ENCODE measurements at places on chromosomes 1 and 21.

- DNase-seq, result peak; percentile 53
Observed at GRCh38 chr1:1573843-1574720, 581 bp downstream of the SSU72 start.

GRCh38 chr1:237235091-237235490 is 193.1 kb downstream of the RYR2 start:
- no peak for DNase-seq

GRCh38 chr21:39445321-39446269 is at the start of gene LCA5L:
Gene LCA5L, minus strand, starts transcription at chr21:39445778. Its CDS starts 17,285 bp downstream, at chr21:39428493.
- peak; percentile 90 for DNase-seq

DNA sequence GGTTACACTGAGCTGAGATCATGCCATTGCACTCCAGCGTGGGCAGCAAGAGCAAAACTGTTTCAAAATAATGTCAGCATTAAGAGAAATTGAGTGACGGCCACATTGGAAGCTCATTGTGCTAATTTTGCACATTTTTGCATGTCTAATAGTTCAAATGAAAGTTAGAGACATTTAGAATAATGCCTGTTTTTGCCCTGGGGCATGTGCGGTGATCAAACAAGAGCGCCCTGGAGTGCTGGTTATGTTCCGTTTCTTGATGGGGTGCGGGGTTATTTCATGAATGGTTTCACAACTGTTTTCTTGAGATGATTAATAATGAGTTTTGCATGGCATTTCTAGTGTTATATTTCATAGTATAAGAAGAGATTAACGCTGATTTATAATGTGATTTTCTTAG is 13.1 kb downstream of the OR2T11 start:
- DNase-seq, result no peak

DNA sequence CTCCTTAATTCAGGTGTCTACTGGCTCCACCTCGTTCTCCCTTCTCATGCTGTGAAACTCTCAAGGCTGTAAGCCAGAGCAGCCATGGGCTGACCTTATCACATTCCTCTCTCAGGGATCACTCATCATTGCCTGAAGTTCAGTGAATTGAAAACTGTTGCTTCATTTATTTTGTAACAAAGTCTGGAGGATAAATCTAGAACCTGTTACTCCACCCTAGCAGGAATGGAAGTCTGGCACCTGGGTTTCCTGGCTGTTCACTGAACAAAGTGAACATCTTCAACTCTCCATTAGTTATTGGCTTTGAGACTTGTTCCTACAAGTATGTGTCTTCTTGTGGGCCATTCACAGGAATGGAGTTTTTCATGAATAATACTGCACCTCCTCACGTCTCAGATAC is 584.1 kb downstream of the PTPRU start:
- no peak for DNase-seq

DNA sequence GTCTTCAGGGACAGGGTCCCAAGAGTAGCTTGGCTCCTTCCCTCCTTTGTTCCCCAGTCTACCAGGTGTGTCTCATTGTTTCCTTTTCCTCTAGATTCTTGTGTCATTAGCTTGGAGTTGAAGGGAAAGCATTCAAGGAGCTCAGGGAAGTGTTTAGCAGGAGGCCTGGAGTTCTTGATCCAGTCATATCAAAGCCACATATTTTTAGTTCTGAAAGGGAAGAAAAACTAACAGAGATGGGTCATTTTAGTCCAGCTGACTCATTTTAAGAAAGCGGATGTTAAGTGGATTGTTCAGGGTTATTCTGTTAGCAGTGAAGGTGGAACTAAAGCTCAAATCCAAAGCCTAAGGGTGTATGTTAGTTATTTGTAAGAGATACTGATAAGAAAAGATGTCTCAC is 721 bp downstream of the C1orf54 start:
- DNase-seq, result no peak

DNA sequence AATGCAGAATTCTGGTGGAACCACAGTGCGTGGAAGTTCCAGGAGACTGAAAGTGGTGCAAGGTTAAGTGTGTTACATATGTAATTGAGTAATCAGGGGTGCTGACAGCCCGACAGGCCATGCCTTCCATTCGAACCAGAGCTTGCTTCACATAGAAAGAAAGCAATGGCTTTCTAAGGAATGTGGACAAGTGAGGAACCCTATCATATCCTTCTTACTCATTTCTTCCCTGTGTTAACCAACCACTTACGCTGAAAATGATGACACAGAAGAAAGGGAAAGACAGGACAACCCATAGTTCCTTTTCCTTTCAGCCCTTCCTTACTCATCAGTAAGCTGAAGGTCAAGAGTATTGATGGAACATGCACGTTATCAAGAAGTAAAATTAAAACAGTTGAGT is 48.1 kb upstream of the KCNA3 start:
- DNase-seq, result no peak

- no peak for DNase-seq
Observed at GRCh38 chr1:93744299-93744988, 62.8 kb upstream of the BCAR3 start.

- no peak for DNase-seq
Observed at GRCh38 chr1:167916766-167917511, 3.0 kb upstream of the ADCY10 start.

GRCh38 chr1:13990939-13991338 is 291.0 kb downstream of the PRDM2 start:
- DNase-seq, result no peak

DNA sequence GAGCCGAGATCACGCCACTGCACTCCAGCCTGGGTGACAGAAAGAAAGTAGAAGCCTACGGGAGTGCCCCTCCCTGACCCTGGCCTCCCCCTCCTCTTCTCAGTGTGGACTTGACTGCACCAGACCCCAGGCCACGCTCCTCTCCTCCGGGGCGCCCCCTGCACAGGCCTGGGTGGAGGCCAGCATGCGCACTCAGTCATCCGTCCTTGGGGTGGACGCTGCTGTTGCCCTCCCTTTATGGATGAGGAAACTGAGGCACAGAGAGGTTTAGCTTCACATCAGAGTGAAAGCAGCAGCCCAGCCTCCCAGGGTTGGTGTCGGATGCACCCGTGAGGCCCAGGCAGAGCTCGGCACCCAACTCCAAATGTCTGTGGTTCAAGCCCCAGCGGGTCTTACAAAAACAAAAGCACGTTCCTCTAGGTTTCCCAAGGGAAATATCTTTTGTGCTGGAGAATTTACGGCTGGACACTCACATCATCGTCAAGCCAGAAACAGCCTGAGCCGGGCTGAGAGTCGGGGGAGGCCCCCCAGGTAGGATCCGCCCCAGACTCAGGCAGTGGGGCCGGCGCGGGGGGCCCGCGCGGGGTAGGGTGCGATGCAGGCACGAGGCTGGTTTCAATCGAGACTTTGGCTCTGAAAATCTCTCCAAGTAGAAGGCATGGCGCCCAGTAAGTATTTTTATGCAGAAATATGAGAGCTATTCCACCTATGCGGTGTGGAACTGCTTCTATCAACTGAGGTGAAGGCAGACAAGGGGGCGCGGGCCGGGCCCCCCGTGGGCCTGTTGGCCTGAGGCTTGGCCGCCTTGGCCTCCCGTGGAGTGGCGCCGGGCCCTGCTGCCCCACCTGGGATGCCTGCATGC is 36.6 kb downstream of the MORN1 start:
- no peak for DNase-seq

DNA sequence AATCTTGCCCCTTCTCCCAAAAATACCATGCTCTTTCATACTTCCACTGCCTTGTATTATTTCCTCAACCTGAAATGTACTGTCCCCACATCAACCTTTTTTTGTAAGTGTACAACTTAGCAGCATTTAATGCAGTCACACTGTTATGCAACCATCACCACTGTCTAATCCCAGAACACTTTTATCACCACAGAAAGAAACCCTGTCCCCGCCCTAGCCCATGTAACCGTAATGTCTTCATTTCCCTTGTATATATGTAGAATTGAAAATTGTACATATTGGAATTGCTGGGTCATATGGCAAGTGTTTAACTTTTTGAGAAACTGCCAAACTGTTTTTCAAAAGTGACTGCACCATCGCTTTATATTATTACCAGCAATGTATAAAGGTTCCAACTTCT is 37.4 kb downstream of the PTP4A2 start:
- DNase-seq, result no peak

DNA sequence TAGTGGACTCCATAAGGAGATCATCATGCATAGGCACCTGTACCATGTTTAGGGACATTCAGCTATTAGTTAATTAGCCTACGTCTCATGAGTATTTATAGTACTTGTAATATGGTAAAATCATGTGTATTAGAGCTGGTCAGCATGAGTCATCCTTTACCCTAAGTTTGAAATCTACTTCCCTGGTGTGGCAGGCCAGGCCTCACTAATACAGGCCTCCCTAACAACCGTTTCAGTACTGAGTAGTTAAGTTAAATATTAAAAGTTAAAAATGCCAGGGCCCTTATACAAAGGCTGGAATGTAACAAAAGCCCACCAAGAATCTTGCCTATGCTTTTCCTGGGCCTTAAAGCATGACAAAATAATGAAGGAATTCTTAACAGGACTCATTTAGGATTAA is 356.3 kb upstream of the DPYD start:
- no peak for DNase-seq

DNA sequence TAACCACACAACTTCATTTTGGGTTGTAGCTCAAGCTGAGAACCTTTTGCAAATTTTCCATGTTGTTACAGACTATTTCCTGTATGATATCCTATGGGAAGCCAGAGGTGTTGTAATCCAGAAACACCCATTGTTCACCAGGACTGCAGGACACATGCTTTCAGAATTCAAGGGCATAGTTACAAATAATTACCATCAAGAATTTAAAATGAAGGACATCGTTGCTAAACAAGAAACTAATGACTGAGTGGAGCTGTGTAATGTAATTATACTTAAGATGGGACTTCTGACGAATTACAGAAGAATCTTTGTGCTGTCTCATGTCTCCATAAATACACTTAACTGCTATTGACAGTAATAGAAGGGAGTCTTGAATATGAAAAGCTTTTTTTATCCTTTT is 47.6 kb upstream of the HOOK1 start:
- DNase-seq, result no peak

DNA sequence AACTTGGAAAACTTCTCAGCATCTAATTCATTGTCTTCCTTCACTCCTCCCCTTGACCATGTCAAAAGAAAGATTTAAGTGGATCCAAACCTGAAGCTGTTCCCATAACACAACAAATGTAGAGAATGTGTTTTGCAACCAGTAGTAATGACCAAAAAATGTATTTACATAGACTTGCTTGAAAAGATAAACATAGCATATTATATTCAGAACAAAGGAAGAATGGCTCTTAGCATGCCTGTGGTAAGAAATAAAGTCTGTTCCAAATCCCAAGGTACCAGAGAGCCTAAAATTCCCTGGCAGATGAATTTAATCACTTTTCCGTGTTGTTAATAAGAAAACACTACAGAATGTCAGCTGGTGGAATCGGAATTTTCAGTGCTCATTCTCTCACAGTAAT is 36.8 kb downstream of the FMO3 start:
- no peak for DNase-seq

- no peak for DNase-seq
Observed at GRCh38 chr1:247386687-247387086, 29.3 kb upstream of the NLRP3 start.

GRCh38 chr1:161736335-161736969 is 13.1 kb upstream of the DUSP12 start:
- no peak for DNase-seq

DNA sequence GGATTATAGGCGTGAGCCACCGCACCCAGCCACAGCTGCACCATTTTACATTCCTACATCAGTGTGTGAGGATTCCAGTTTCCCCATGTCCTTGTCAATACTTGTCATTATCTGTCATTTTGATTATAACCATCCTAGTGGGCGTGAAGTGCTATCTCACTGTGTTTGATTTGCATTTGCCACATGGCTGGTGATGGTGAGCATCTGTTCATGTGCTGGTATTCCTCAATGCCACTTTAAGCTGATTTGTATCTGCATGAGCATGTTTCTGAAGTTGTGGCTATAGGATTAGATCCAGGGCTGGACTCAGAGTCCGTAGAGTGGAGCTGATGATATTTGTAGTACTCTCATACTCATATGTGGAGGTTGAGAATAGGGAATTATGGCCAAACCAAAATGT is 36.6 kb downstream of the SRRM1 start:
- DNase-seq, result no peak

DNA sequence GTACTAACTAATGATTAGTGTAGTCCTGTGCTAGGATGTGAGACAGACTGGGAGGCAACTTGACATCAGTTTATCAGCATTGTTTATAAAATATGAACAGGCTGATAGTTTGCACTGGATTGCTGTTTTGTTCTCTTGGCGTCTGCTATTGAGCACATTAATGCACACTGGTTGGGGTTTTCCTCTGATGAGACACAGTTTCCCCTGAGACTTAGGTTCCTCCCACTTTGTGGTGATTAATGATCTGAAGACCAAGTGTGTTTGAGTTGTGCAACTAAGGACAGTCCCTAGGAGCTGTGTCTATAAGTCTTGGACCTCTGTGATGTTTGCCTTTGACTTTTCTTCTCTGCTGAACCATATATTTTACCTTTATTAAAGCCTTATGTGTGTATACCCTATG is 1015.4 kb downstream of the AMY1C start:
- no peak for DNase-seq

GRCh38 chr1:183443011-183443410 is 24.8 kb upstream of the NMNAT2 start:
- no peak for DNase-seq

DNA sequence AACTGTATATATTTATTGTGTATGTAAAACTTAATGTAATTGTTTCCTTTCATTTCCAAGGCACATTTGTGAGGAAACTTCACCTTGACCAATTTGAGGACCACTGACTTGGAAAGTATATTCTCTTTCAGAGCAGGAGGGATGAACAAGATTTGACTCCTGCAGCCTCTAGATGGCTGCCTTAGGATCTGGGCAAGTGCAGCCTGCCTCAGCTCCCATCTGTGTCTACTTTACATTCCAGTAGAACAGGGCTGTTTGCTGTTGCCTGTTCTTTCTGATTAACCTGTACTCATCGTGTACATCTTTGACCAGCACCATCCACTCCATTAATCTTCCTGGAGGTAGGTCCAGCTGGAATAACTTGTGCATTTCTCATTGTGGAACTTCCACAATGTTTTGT is 312.8 kb downstream of the HLX start:
- no peak for DNase-seq

- DNase-seq, result no peak
Observed at GRCh38 chr1:234855851-234856250, 245.9 kb upstream of the IRF2BP2 start.

- no peak for DNase-seq
Observed at GRCh38 chr1:53642215-53642555, 96.8 kb downstream of the GLIS1 start.

DNA sequence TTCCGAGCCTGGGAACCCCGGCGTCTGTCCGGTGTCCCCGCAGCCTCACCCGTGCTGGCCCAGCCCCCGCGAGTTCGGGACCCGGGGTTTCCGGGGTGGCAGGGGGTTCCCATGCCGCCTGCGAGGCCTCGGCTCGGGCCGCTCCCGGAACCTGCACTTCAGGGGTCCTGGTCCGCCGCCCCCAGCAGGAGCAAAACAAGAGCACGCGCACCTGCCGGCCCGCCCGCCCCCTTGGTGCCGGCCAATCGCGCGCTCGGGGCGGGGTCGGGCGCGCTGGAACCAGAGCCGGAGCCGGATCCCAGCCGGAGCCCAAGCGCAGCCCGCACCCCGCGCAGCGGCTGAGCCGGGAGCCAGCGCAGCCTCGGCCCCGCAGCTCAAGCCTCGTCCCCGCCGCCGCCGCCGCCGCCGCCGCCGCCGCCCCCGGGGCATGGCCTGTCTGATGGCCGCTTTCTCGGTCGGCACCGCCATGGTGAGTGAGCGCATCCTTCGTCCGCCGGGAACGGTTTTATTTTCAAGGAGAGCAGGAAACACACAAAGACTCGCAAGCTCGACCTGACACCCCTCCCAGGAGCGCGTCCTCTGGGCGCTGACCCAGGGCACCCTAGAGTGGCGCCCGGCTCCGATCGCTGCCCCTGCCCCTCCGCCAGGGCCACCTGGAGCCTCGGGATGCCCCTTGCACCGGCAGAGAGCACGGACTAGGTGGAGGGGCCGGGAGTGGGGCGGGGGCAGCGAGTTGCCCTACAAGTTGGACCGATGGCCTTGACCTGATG is at the start of gene ABCG1:
ABCG1 (plus strand) TSS at position 305 of the 770 bp plus-strand sequence; CDS start at position 428, 123 bp downstream.
- peak; percentile 43 for DNase-seq

All from CD4-positive, alpha-beta T cell treated with Interleukin-6 at 100 ng/mL for 8 hours (primary cell).